ENCODE measurements at places on chromosomes 1 and 21. TPM values are rescaled to one million over a fixed set of nuclear protein-coding genes. Genes with fewer than 3 reads are reported as not detected.

ENAH gene
- 115 TPM for total RNA-seq

ANKRD65 gene
- 6.5 TPM for total RNA-seq

FGR gene
- total RNA-seq: 0.28 TPM

ZFYVE9 gene
- 29.0 TPM for total RNA-seq

WNT9A gene
- total RNA-seq: 1.2 TPM

ASCL5 gene
- not detected for total RNA-seq

ATAD3C gene
- 0.10 TPM for total RNA-seq

GSTM1 gene
- 21.1 TPM for total RNA-seq

ADPRS gene
- 37.6 TPM for total RNA-seq

TMCC2 gene
- total RNA-seq: 2.5 TPM

KRTAP24-1 gene
- not detected for total RNA-seq

C4BPA gene
- 17.2 TPM for total RNA-seq

Measured in hepatocyte (in vitro differentiated cells).